ENCODE measurements at places on chromosomes 3 and 15. TPM values are rescaled to one million over a fixed set of nuclear protein-coding genes. Genes with fewer than 3 reads are reported as not detected.

The TMA7 gene
- total RNA-seq: 357 TPM

The HTR3E gene
- total RNA-seq: not detected

The TNFAIP8L3 gene
- total RNA-seq: 3.7 TPM

- DNase-seq: no peak
Measured at GRCh38 chr15:81297147-81297572, 26.8 kb downstream of the STARD5 start.

GRCh38 chr3:192129586-192129985, 597.8 kb downstream of the FGF12 start:
- DNase-seq: no peak

GRCh38 chr3:146715170-146715569, 110.0 kb upstream of the PLSCR5 start:
- DNase-seq: no peak

- no peak for DNase-seq
Measured at GRCh38 chr3:171377859-171378258, 82.3 kb downstream of the TNIK start.

DNA sequence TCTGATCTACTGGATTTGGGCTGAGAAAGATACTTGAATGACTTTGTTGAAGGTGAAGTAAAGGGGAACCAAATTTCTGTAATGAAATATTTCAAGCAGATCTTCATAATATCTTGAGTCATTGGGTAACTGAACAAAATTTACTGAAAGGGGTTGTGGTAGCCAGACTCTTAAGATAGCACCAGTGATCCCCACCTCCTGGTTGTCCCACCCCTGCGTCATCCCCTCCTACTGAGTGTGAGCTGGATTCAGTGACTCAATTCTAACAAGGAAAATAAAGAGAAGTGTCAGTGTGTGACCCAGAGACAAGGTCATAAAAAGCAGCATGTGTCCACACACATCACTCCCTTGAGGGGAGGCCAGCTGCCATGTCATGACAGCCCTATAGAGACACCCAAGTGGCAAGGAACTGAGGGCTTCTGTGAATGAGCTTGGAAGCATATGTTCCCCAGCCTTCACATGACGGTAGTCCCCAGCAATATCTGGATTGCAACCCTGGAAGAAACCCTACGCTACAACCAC, 107.1 kb downstream of the MECOM start:
- DNase-seq: no peak

DNA sequence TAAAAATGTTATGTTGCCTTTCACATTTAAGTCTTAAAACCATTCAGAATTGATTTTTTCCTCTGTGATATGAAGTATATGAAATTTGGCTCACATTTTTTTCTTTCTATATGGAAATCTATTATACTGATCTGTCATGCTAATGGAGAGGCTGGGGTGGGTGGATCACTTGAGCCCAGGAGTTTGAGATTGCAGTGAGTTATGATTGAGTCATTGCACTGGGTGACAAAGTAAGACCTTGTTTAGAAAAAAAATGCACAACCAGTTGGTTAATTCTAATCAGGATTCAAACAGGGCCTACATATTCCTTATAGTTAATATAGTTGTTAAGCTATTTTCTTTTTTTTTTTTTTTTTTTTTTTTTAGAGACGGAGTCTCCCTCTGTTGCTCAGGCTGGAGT, 230.5 kb downstream of the MFSD1 start:
- DNase-seq: no peak

Measured in esophagus squamous epithelium (tissue), 5 donors.